ENCODE measurements at places on chromosomes 6 and 20. TPM values are rescaled to one million over a fixed set of nuclear protein-coding genes. Genes with fewer than 3 reads are reported as not detected.

BNIP5 gene
- total RNA-seq, result not detected

SCGN gene
- 1.2 TPM for total RNA-seq

OPRM1 gene
- not detected for total RNA-seq

TMC2 gene
- not detected for total RNA-seq

GGTLC1 gene
- total RNA-seq, result not detected

ATG5 gene
- total RNA-seq, result 14.8 TPM

DNMT3B gene
- total RNA-seq, result 0.22 TPM

HLA-DQB1 gene
- total RNA-seq, result 2.9 TPM

PPP1R3G gene
- total RNA-seq, result 14.2 TPM

CHMP4B gene
- total RNA-seq, result 101 TPM

SSTR4 gene
- total RNA-seq, result not detected

ASIP gene
- total RNA-seq, result 18.9 TPM

SLC52A3 gene
- 2.2 TPM for total RNA-seq

METTL24 gene
- 0.91 TPM for total RNA-seq

DNA sequence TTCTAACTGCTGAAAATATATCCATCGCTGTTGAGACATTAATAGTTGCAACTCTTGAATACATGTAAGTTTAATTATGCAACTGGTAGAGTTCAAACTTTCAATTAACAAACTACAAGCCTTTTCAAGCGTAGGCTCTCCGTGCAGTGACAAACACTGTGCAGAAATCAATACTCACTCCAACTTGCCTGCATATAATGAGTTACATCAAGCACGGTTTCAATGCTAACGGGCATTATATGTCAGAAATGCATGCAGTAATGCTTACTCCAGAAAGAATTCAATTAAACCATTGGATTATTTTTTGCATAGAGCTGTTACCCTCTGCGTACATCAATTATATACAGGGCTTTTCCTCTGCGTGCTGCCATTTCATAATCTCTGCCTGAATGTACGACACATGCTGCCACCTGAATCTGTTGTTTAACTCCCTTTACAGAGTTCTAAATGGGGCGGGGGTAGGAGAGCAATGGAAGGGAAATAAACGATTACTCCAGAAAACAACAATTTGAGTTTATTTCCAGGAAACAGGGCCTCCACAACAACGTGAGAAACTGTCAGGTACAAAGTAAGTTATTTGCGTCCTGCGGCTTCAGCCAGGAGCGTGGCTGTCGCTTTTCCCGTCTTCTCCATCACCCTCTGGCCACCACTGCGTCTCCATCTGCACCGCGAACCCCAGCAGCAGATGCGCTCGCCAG lies 1.8 kb downstream of the PTPRK start:
- no peak for DNase-seq

DNA sequence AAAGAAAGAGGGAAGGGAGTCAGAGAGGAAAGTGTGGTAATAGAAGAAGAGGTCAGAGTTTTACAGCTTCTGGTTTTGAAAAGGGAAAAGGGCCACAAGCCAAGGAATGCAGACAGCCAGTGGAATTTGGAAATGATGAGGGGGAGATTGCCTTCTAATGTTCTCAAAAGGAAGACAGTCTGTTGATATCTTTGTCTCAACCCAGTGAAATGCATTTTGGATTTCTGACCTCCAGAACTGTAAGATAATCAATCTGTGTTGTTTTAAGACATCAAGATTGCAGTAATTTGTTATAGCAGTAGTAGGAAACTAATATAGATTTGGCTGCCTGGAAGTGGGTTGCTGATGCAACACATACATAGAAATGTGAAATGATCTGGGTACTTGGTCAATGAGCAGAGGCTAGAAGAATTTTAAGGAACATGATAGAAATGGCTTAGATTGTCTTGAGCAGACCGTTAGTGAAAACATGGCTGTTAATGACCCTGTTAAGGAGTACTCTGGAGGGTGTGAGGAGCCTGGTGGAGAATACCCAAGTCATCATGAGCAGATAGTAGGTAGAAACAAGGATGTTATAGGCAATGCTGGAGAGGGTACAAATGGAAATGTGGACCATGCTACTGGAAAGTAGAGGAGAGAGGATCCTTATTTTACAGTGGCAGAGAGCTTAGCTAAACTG lies 255.8 kb upstream of the RAB32 start:
- no peak for DNase-seq

- no peak for DNase-seq
Measured at GRCh38 chr20:35560105-35560511, 18.2 kb downstream of the ERGIC3 start.

GRCh38 chr20:63497946-63498935 lies 642 bp downstream of the EEF1A2 start:
- peak; percentile 75 for DNase-seq

GRCh38 chr6:101640131-101640530 lies 246.6 kb downstream of the GRIK2 start:
- no peak for DNase-seq

- DNase-seq, result no peak
Measured at GRCh38 chr6:120473804-120474203, 860.5 kb downstream of the TBC1D32 start.

- no peak for DNase-seq
Measured at GRCh38 chr6:125910527-125910926, 46.0 kb upstream of the HINT3 start.

- DNase-seq, result no peak
Measured at GRCh38 chr6:161199850-161200249, 74.0 kb downstream of the AGPAT4 start.

DNA sequence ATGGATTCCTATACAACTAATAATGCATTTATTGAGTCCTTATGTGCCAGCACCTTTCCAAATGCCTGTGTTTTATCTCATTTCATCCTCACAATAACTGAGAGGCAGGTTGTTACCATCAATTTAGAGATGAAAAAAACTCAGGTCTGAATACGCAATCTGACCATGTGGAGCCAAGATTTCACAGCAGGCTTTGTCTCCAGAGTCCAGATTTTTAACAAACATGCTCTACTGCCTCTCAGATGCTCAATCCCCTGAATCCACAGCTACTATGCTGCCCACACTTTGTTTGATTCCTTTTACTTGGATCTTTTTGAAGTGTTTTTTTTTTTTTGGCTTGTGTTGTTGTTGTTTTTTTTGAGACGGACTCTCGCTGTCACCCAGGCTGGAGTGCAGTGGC lies 46.8 kb downstream of the B4GALT5 start:
- DNase-seq, result no peak

DNA sequence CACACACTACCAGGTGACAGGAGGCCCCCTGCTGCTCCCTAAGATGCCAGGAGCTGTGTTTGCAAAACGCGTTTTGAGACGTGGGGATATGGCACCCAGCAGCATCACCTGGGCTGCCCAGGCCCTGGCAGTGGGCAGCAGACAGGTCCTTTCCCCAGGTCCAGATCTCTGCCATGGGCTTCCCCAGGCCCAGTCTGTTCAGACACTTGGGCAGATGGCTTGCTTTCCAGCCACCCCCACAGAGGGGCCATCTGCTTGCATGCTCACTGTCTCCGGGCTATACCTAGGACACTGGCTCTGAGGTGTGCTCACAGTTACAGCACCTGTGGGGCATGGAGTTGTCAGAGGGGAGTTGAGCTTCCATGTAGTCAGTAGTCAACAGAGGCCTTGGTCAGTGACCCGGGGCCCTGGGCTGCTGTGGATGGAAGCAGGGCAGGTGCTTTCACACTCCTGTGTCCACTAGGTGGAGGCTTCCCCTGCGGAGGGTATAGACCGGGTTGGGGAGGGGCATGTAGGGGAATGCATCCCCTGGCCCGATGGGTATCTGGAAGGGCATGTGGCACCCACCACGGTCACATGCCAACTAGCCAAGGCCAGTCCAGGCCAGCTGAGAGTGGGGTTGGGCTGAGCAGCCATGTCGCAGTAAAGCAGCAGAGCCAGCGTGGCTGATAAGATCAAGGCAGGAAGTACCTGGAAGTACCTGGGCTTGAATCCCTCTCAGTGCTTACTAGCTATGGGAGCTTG lies 185.4 kb upstream of the SLC24A3 start:
- DNase-seq, result no peak

DNA sequence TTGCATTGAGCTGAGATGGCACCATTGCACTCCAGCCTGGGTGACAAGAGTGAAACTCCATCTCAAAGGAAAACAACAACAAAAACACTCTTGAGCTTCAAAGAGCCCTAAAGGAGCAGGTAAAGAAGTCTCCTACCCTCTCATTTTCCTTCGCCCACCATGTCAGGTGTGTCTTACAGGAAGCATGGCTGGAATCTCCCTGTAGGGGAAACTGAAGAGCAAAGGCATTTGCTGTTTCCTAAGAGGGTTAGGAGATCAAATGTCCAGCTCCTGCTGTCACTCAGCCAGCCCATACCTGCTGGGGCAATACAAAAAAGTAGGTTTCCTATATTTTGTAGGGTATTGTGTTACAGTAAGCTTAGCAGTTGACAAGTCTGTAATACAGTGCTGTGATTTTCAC lies 43.3 kb downstream of the SPATA2 start:
- DNase-seq, result no peak

GRCh38 chr6:3756546-3756945 lies 5.0 kb upstream of the PXDC1 start:
- no peak for DNase-seq

GRCh38 chr20:38387953-38388352 lies 41.7 kb downstream of the LBP start:
- no peak for DNase-seq

GRCh38 chr6:38445336-38445735 lies 194.4 kb downstream of the BTBD9 start:
- DNase-seq, result no peak

- DNase-seq, result no peak
Measured at GRCh38 chr6:147142684-147143245, 61.5 kb upstream of the STXBP5 start.

DNA sequence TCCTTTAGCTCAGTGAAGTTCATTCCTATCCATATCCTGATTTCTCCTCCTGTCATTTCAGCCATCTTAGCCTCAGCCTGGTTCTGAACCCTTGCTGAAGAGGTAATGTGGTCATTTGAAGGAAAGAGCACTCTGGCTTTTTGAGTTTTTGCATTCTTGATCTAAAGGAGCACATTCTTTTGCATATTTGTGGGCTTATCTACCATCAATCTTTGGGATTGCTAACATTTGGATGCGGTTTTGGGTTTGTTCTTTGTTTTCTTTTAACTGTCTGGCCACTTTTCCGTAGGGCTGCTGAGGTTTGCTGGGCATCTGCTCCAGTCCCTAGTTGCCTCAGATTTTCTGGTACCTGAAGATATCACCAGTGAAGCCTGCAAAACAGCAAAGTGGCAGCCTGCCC lies 238.3 kb downstream of the EPM2A start:
- DNase-seq, result no peak

GRCh38 chr6:29974901-29975560 lies 32.7 kb downstream of the HLA-A start:
- DNase-seq, result no peak

DNA sequence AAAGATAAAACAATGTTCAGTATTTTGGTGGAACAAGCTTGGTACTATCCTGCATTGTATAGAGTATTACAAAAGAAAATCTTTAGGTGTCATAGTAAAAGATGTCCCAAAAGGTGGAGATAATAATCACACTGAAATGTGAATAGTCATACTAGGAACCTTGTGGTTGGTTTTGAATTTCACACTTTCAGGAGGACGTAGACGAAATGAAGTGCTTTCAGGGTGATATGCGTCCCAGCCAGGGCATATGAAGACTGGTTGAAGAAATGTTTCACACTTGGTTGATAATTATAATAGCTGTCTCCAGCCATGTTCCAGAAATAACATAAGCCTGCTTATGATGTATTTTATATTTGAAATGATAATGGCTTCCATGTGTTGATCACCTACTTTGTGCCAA lies 60.4 kb downstream of the SCAND1 start:
- DNase-seq, result no peak

DNA sequence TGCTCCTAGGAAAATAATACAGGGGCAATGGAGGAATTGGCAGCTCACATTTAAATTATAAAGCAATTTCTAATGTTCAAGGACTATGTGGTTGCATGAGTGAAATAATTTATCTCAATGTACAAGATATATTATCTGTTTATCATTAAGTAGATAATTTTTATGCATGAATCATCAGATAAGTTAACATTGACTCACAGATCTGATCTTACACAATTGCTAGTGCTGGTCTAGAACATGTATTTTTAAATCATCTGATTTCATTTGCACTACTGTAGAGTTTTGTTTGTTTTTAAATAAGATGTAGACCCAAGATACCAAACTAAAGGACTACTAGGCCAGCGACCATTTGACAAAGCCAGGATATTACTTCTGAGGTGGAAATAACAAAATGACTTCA lies 199.2 kb downstream of the BMP2 start:
- no peak for DNase-seq

Measured in Right ventricle myocardium superior (tissue), 1 donor.